Common myeloid progenitor, CD34-positive (primary cell): ENCODE measurements at places on chromosomes 13 and 19.

GRCh38 chr19:55044771-55045716 is 7.0 kb upstream of the GP6 start:
- DNase-seq = no peak

- DNase-seq = no peak
These were observed 3.8 kb downstream of the BCAT2 start for GRCh38 chr19:48806818-48807589.

DNA sequence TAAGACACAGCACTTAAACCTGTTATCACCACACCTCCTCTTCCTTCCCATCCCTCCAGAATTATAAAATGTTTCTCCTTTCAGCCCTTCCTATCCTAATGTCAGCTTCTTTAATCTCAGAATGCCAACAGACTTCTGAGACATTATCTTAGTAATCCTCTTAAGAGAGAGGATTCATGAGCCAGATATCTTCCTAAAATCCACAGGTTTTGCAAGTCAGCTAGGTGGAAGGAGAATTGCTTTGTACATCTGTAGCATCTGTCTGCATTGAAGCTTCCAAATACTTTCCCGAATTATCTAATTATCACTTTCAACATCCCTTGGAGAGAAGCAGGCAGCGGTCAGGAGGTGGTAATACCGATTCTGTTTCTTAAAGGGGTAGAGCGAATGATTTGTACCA is 179.1 kb downstream of the DCT start:
- no peak for DNase-seq

DNA sequence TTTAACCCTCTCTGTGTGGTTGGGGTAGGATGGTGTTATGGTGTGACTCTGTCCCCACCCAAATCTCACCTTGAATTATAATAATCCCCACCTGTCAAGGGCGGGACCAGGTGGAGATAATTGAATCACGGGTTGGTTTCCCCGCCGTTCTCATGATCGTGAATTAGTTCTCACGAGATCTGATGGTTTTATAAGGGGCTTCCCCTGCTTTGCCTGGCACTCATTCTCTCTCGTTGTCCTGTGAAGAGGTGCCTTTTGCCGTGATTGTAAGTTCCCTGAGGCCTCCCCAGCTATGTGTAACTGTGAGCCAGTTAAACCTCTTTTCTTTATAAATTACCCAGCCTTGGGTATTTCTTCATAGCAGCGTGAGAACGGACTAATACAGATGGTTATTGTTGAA is 68.8 kb downstream of the ARHGEF7 start:
- no peak for DNase-seq

GRCh38 chr13:51221674-51222036 is 543 bp upstream of the FAM124A start:
- peak; percentile 14 for DNase-seq

DNA sequence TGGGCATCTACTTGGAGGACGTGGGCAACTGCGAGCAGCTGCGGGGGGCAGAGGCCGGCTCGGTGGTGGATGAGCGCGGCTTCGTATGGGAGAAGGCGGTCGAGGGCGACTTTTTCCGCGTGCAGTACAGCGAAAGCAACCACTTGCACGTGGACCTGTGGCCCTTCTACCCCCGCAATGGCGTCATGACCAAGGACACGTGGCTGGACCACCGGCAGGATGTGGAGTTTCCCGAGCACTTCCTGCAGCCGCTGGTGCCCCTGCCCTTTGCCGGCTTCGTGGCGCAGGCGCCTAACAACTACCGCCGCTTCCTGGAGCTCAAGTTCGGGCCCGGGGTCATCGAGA is 10.3 kb upstream of the STRN4 start:
- DNase-seq = peak; percentile 52

- DNase-seq = no peak
These were observed 231.2 kb downstream of the FGF9 start for GRCh38 chr13:21901811-21902708.

DNA sequence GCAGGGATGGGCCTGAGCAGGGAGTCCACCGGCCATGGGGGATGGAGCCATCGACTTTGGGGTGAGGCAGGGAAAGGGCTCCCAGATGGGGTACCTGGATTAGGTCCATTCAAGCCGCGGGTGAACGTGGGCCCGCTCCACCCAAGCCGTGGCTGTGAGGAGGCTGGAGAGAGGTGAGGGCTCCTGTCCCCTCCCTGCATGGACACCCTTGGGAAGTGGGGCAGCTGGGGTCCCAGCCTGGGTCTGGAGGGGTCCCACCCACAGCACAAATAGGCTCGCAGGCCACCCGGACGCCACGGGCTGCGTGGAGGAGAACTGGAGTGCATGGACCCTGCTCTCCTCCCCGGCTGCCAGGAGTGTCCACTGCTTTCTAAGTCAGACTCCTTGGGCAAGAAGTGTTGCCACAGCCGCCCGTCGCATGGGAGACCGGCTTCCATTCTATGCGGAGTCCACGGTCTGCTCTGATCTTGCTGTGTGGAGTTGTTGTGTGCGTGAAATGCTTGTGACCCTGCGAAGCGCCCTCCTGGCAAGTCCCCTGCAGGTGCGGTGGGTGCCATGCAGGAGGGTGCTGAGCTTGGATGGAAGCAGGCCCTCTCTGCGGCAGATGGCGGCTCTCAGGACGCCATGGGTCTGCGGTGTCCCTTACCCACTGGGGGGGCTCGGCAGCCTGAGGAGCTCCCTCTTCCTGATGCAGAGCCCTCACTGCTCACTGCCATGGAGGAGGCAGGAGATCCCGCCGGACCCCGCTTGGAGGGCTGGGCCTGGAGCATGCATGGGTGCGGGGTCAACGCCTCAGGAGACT is 2.0 kb downstream of the DAZAP1 start:
- no peak for DNase-seq
